ENCODE measurements at places on chromosomes 6 and 20.

DNA sequence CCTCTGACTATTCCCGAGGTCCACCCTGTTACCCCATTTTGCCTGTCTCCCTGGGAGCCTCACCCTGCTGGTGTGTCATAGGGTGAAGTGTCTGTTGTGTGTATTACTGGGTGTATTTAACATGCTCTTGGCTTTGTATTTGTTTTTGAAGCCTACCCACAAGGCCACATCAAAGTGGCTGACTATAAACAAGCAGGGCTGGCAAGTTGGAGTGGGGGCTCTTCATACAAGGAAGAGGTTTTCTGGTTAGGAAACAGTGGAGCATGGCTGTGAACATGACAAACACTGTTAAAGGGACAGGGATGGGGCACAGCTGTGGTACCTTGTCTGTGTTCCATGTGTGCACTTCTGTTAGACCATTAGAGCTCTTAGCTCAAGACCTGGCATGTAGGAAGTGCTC, 26.3 kb downstream of the HECA start:
- DNase-seq = no peak

GRCh38 chr6:18269253-18269652, 4.9 kb upstream of the DEK start:
- DNase-seq = no peak

GRCh38 chr6:90184334-90185298, 112.0 kb downstream of the BACH2 start:
- DNase-seq = no peak

GRCh38 chr6:41646026-41646795, 7.9 kb downstream of the MDFI start:
- DNase-seq = no peak

DNA sequence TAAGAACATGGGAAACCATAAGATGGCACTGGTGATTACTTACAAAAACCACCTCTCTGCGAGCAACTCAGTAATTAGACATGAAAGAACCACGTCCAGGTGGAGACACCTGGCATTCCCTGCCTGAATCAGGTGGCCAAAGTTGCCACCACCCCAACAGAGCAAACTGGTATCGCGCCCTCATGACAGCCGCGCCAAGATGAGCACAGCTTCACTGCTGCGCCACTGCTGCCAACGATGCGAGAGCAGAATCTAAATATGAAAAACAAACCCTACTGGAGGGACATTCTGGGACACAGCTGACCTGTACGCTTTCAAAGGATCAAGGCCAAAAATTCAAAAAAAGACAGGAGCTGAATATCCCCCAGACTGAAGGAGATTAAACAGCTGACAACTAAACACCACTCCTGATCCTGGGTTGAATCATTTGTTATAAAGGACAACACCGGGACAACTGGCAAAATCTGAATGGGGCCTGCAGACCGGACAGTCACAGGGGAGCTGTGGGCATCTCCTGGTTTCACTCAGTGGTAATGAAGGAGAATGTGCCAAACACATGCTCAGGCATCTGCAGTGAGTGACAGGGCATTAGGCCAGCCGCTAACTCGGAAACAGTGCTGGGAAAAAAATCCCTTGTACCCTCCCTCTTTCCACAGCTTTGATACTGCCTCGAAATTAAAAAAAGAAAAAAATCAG, 17.4 kb downstream of the CST7 start:
- DNase-seq = no peak

DNA sequence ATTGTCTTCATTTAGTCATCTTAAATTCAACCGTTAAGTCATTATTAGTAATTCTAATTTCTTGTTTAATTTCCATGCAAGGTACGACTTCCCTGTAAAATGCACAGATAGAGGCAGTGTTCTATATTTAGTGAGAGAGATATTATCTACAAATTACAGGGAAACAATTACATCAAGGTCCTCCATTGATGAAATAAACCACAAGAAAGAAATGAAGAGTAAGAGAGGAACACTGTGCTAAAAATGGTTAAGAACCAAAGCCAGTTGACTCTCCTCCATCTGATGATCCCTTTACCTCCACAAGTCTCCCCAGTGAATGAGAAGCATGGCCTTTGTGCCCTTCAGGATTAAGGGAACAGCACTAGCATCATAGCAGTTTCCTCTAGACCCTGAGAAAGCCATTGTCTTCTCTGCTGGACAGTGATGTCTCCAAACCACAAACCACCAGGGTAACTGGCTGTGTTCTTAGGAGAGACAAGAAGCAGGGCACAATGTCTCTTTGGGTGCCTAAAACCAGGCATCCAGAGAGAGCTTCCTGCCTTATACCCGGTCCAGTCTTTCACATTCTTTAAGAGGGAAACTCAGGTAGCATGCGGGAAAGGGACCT, 38.1 kb downstream of the IRF4 start:
- DNase-seq = no peak

DNA sequence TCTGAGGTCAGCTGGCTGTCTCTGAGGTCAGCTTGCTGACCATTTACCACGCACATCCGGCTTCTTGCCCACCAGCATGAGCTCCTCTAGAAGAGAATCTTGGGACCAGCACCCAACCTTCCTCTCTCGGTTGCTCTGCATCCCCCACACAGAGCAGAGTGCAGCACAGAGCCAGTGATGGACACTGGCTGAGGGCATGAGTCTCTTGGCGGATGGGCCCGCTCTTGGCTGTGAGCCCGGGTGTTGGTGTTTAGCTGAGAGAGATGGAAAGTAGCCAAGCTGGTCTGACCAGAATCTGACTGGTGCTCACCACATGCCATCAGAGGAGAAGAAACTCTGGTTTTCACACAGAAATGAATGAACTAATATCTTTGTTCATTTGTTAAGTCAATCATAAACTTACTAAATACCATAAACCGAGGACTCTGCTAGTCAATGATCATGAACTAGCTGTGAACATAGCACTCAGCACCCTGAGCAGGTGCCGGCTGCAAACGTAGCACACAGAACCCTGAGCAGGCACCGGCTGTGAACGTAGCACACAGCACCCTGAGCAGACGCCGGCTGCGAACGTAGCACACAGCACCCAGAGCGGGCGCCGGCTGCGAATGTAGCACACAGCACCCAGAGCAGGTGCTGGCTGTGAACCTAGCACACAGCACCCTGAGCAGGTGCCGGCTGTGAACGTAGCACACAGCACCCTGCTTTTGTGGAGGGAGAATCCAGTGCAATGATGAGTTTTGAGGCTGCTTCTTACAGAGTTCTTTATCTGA, 10.4 kb upstream of the THBS2 start:
- DNase-seq = no peak

DNA sequence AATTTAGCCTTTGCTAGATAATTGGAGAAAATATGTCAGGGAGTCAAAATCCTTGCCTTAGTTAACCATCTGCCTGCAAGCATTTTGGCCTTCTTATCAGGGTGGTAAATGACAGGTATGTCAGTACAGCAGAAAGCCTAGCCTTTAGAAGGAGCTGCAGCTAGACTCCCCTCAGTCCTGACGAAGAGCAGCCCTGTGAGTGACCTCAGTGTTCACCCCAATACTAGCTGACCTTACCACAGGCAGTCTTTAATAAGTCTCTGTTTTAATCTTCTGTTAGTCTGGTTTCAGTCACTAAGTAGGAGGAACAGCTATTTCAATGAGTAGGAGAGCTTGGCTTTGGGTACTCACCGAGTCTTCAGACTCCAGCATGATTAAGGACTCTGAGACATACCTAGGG, 340.0 kb upstream of the FLRT3 start:
- no peak for DNase-seq

GRCh38 chr6:138719744-138720143, 53.8 kb upstream of the CCDC28A start:
- DNase-seq = no peak

DNA sequence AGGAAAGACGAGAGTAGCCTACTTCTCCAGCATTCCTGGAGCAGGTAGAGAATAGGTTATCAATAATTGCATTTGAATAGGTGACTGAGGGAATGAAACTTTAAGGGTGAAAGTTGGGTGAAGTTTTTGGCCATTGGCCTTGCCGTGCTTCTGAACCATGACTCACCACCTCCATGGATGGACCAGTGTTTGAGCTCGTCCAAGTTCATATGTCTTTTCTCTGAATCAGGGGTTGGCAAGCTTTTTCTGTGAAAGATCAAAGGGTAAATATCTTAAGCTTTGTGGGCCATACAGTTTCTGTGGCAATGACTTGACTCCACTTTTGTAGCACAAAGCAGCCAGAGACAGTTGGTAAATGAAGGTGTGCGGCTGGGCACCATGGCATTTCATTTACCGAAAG, 31.8 kb downstream of the SNRNP48 start:
- DNase-seq = no peak

DNA sequence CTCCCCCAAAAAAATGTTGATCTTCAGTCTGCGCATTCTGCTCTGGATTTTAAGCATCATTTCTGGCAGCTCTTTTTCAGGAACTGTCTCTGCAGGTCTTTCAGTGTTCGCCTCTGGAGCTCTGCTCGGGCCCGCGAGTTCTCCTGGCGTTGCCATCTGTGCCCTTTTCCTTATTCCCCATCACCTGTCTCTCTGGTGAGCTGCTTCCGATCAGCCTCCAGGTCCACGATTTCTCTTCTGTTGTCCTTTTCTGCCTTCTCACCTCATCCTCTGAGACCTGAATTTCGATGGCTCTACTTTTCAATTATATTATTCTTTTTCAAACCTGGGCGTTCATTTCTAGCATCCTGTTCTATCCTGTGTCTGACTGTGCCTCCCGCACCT, 590 bp upstream of the MAP1LC3A start:
- no peak for DNase-seq

- no peak for DNase-seq
These were observed 422.9 kb upstream of the PLCB4 start for GRCh38 chr20:8646033-8646441.

DNA sequence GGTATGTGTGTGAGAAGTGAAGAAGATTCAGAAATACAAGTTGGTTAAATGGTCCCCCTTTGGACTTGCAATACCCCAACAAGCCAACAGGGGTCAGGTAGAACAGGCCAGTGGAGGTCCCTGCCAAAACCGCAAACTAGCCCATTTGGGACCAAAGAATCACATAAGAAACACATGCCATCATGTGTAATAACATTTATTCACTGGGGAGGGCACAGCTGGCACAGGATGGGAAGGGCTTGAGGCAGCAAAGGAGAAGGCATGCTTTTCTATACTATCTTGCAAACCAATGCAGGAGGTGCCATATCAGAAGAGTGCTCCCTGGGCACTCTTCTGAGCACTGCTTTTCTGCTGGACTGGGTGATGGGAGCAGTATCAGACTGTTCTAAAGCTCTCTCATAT, 116.1 kb upstream of the TRAF3IP2 start:
- DNase-seq = peak; percentile 8

- DNase-seq = no peak
These were observed 433.8 kb upstream of the NOX3 start for GRCh38 chr6:155889410-155889809.

- no peak for DNase-seq
These were observed 37.8 kb upstream of the EYA4 start for GRCh38 chr6:133203344-133203697.

All from SHP77 treated with DMSO at 0.1 percent for 48 hours (cell line).